ENCODE measurements at places on chromosomes 2 and 18. TPM values are rescaled to one million over a fixed set of nuclear protein-coding genes. Genes with fewer than 3 reads are reported as not detected.

The GPR148 gene
- not detected for total RNA-seq

The ZSWIM2 gene
- not detected for total RNA-seq

The CTAGE1 gene
- not detected for total RNA-seq

The PLEK gene
- total RNA-seq = 21.0 TPM

The GKN1 gene
- total RNA-seq = not detected

The CDK5R2 gene
- not detected for total RNA-seq

The RGPD5 gene
- total RNA-seq = 134 TPM

The TTC32 gene
- total RNA-seq = 18.8 TPM

The ACKR3 gene
- total RNA-seq = 90.5 TPM

The RAB17 gene
- total RNA-seq = 1.1 TPM

Measured in sciatic nerve (tissue), 2 donors.